ENCODE measurements at places on chromosomes 5 and 9.

- DNase-seq, result no peak
Observed at GRCh38 chr5:40378396-40379177, 301.1 kb upstream of the PTGER4 start.

DNA sequence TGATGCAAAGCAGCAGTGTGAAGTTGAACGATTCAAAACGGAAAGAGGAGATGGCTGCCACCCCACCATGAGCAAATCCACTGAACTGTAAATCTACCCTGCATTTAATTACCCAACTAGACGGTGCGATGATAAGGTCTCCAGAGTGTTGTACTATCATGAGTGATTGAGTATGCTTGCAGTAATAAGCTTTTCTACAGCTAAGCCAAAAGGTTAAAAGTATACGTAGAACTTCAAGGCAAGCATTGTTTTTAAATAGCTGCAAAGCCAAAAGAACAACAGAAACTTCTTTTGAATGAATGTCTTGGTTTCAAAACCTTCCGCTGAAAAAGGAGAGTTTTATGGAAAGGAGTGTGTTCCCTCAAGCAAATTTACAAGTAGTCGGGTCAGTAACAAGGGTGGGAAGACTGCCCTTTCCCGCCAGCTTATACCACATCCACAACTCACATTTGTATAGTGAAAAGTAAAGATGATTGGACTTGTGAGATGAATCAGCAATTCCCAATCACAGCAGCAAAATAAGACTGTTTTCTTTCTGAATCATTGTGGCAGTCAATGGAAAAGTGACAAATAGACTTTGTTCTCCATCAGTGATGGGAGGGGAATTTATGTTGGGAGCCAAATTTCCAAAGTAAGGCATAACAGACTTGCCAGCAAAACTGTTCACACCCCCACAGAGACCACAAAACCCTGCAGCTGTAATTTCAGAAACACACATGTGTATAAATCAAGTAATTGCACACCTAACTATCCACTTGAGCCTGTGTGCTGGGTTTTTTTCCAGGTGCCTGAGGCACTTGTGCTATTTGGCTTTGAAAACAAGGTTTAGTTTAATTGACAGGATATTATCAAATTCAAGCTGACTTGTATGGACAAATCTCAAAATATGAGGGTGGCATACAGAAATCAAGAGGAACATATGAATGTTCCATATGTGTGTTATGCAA, 407.7 kb upstream of the GRAMD2B start:
- DNase-seq, result no peak

GRCh38 chr5:139788294-139788910, 7.2 kb upstream of the PSD2 start:
- no peak for DNase-seq

DNA sequence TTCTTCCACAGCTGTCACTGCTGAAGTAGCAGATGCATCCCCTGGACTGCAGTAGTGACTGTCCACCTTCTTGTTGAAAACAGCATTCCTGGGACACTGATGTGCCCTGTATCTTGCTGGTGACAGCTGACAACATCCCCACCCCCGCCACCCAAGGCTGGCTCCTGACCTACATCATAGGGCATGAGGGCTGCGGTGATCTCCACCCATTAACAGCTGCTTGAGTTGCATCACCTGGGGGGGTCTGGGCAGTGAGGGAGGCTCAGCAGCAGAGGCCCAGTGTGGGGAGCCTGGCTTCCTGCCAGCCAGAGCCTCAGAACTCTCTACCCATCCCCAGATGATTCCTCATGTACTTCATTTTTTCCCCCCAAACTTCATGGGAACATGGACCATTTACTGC, 4.1 kb downstream of the PRUNE2 start:
- no peak for DNase-seq

DNA sequence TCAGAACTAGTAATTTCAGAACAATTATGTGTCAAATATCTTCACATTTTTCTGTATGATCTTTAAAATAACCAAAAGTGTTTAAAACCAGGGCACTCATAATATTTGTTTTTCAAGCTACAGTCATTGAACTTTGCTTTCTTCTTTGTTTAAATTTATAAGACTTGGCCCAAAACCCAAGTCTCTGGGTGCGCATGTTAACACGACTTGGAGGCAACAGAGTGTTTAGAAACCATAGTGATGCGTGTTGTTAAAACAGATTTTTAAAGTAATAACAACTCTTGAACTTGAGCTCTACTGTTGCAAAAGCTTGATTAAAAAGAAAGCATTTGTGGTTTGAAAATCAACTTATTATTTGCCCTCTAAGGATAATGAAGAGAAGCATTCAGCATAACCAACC, 26.0 kb upstream of the GRIN3A start:
- DNase-seq, result no peak

- no peak for DNase-seq
Observed at GRCh38 chr9:34783951-34784487, 74.1 kb upstream of the CCL21 start.

DNA sequence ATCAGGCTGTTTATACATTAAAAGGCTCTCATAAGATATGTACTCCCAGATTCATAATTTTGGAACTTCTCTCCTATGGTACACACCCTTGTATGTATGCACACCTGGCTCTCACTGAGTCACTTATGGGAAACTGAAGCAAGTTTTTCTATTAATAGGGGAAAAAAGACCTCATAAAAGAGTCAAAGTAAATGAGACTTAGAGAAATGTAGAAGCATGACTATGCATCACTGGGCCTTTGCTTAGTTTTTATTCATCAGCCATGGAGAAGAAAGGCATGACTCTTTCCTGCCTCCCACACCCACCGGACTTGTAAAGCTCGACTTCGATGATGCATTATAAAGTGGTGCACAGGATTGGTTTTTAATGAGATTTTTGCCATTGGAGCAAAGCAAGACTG, 28.2 kb downstream of the MTAP start:
- no peak for DNase-seq

GRCh38 chr5:55410845-55411244, 103.1 kb downstream of the MTREX start:
- no peak for DNase-seq

GRCh38 chr9:92637886-92638620, 31.9 kb downstream of the IPPK start:
- DNase-seq, result no peak

DNA sequence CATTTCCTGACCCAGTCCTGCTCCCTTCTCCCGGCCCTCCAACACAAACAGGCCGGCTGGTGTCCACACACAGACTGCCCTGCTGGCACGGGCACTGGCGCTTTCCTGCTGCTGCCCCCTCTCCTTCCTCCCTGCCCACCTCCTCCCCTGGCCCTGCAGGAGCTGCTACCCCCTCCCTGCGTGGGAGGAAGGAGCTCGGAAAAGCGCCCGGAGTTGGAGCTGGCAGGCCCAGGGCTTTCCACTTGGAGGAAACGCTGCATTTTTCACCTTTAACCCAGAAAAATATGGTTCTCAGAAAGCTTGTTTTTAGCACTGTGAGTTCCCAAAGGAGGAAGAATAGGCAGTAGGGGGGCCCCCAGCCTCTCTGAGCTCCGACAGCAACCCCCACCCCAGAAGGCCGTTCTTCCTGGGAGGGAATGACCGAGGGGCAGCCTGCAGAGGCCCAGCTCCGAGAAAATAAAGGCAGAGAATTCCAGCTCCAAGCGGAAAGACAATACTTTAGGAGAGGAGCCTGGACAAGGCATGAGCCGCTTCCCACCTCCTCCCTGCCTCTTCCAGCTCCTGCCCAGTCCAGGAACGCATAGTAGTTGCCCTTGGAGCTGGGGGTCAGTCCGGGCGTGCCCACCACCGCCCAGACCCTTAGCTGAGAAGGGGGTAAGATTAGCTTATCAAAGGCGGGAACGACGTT, 88.9 kb downstream of the LIFR start:
- no peak for DNase-seq

DNA sequence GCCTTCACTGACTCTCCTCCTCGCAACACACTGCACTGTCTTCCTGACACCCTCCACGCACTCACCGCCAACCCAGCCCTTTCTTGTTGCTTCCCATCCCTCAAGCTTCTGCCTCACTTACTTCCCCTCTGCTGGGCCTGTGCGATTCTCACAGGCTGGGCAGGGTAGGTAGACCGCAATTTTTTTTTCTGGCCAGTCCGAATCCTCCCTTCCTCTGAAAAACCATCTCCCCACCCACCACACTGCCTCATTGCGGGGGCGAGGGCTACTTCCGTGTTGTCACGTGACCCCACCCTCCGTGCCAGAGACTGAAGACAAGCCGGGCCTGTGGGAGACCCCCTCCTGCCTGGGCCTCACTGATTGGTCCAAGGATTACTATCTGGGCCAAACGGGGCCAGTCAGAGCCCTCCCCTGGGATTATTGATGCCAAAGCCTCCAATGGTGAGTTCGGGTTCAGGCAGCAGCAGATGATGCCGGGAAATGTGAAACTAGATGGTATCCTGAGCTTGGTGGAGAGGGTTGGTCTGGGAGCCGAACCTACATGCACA, 73.1 kb downstream of the STK10 start:
- DNase-seq, result no peak

DNA sequence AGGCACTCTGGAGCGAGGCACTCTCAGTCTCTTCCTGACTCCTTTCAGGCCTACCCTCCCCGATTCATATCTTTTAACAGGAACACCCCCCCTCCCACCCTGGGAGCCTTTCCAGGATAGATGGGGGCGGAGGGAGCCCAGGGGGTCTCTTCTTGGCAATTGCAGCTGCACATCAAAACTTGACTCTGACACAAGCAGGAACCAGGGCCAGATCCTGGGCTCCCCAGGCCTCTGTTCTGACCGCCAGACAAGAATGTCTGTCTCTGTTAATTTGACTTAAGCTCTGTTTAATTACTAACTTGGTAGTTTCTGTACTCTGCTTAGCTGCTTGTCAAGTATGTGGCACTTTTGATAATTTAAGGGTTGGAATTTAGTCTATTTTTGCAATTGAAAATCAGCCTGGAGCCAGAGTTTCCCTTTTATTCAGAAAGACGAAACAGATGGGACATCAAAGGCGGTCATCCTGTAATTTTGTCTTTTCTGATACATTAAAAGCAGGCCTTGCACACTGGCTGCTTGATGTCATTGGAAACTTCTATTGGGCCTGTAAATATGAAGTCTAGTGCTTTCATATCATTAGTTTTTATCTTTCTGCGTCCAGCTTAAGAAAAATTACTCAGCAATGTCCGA, 43.3 kb downstream of the ACTL7B start:
- no peak for DNase-seq

- no peak for DNase-seq
Observed at GRCh38 chr5:54148067-54148845, 162.1 kb downstream of the ARL15 start.

GRCh38 chr5:158313027-158313732, 454.2 kb upstream of the CLINT1 start:
- no peak for DNase-seq

GRCh38 chr9:133674091-133674490, 37.9 kb downstream of the DBH start:
- DNase-seq, result no peak

GRCh38 chr9:127723444-127723843, 7.6 kb downstream of the TTC16 start:
- no peak for DNase-seq

- DNase-seq, result no peak
Observed at GRCh38 chr9:69500896-69501295, 171.3 kb downstream of the APBA1 start.

GRCh38 chr5:148653836-148654781, at the start of gene HTR4:
Gene HTR4 (minus strand): TSS chr5:148654527. CDS start chr5:148637014, 17,513 bp downstream.
- DNase-seq, result no peak

DNA sequence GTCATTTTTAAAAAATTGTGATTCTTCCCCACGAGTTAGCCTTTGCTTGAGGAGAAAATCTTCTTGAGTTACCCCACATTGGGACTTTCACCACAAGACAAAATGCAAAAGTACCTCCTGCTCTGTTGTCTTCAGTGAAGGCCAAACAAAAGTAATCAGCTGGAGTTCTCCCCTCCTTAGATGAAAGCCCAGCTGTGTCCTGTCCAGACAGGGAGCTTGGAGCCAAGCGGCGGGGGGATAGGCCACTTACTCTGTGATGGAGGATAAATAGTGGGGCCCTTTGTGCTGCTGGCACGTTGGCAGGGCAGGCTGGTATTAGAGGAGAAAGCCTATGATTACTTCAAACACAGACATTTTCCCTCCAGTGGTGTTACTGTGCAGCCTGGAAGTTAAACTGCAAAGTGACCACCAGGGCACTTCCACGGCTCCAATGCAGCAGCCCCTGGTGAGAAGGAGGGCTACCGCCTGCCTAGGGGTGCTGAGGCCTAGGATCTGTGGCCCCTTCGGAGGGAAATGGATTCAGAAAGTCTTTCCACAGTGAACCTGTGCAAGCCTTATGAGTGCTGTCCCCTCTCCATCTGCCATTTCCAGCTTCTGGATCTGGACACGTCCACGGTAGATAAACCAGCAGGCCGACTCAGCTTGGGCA, 155.0 kb downstream of the TMEM167A start:
- no peak for DNase-seq

DNA sequence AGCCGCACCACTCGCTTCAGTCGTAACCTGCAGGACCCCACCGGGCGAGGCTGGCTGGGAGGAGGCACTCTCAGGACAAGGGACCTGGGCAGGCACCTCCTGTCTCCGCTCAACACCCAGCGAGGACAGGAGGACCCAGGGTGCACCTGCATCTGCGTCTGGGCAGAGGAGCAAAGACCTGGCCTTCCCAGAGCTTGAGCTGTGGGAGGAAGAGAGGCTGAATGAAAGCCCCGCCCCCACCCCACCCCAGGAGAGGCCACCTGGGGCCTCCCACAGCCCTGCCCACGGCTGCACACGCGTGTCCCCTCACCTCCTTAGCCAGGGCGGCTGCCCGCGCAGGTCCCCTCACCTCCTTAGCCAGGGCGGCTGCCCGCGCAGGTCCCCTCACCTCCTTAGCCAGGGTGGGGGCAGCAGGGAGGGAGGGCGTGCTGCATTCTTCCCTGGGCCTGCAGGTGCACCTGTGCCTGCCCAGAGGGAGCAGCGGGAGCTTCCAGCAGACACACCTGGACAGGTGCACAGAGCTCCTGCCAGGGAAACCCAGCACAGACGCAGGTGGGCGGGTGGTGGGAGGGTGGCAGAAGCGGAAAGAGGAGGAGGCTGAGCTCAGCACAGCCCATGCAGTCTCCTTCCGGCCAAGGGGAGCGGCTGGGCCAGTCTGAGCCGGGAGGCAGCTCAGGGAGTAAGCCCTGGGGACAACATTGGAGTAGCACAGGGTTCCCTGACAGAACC, 18.5 kb upstream of the SLC12A7 start:
- no peak for DNase-seq

DNA sequence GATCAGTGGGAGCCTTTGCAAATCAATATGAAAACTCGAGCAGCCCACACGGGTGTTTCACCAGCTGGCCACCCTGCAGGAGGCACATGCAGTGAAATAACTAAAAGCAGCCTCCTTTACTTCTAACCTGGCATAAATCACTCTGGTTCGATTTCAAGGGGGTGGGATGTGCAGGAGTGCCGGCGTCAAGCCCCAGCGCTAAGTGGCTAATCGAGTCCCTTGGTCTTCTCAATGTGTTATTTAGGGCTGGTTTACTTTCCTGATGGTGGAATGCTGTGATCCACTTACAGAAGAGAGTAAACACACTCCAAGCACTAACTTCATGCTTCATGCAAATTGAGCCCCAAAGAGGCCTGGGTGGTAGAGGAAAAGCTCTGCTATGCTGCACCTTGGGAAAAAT, 109.4 kb downstream of the TMEM174 start:
- DNase-seq, result no peak

DNA sequence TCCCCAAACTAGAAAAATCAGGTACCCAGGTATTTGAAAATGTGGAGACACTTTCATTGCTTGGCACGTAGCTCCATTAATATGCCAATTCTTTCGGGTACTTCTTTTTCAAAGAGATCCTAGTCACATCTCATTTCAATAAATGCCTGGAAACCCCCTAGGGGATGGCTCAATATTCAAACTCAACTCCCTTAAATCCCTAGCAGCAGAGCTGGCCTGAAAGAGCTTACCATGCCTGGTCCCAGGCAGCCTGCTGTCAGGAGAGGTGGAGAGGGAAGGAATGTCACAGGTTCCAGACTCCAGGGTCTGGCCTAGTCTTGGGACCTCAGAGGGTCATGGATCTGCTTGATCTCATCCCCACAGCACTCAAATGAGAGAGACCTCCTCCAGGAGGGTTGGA, 187.1 kb downstream of the SPOCK1 start:
- no peak for DNase-seq
